ENCODE measurements at places on chromosomes 2 and 18.

DNA sequence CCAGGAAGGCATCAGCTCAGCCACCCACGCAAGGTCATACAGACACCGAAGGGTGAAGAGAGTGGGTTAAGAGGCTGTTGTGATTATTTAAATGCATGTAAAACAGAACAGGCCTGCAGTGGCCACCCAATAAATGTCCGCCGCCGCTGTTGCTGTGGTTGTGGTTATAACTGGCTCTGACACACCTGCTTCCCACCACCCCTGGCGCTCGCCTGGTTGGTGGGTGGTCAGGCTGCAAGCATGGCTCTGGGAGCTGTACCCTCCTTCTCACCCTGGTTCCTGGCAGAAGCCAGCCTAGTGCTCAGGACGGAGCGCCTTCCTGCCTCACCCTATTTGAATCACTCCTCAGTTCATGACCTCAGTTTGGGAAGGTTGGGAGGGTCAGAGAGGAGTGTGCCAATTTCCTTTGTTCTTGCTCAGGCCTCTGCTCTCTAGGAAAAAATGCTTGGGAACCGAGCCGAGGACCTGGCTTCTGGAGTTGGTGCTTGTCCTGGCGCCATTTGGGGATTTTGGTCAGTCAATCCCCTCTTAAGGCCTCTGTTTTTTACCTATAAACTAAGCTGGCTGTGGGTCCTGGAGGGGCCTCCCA lies 5.3 kb upstream of the CRYBA2 start:
- H3K27ac ChIP-seq: no peak overlapping the region
- no peaks in the 10 kb centered on the region for H3K36me3 ChIP-seq
- peaks cover 38% of the 10 kb centered on the region for H3K4me1 ChIP-seq
- no peak for DNase-seq
- H3K4me3 ChIP-seq: no peak overlapping the region

- DNase-seq: no peak
- peaks cover 26% of the 10 kb centered on the region for H3K4me1 ChIP-seq
- no peaks in the 10 kb centered on the region for H3K27me3 ChIP-seq
- H3K27ac ChIP-seq: no peak overlapping the region
- no peak overlapping the region for H3K4me3 ChIP-seq
- H3K36me3 ChIP-seq: no peaks in the 10 kb centered on the region
These were observed 52.8 kb downstream of the CLASP1 start for GRCh38 chr2:121596221-121597080.

DNA sequence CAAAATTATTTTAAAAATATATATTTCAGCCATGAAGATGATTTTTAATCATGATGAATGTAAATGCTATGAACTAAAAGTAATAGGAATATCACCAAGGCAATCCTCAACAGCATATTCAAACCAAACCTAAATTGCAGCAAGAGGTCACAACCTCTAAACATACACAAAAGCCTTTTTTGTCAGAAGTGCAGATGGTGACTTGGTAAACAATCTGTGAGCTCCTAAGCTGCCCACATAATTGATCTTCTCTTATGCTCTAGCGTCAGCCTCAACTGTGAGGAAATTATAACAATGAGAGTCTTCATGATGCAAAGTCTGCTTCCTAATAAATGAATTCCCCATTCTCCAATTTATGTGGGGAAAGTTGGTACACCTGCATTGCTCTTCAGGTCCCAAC lies 113.2 kb downstream of the TSN start:
- no peak overlapping the region for H3K4me3 ChIP-seq
- no peaks in the 10 kb centered on the region for H3K4me1 ChIP-seq
- no peak for DNase-seq
- no peaks in the 10 kb centered on the region for H3K36me3 ChIP-seq
- no peaks in the 10 kb centered on the region for H3K27me3 ChIP-seq

GRCh38 chr2:187214306-187214705 lies 233.7 kb downstream of the CALCRL start:
- no peak for DNase-seq
- no peaks in the 10 kb centered on the region for H3K36me3 ChIP-seq
- no peak overlapping the region for H3K4me3 ChIP-seq
- no peaks in the 10 kb centered on the region for H3K4me1 ChIP-seq
- no peaks in the 10 kb centered on the region for H3K27me3 ChIP-seq

GRCh38 chr2:176130147-176130956 lies 847 bp downstream of the HOXD8 start:
- peak overlapping the region; percentile 58 for H3K4me3 ChIP-seq
- no peaks in the 10 kb centered on the region for H3K36me3 ChIP-seq
- no peak for DNase-seq
- H3K27ac ChIP-seq: peak overlapping the region; percentile 83

Data from vagina (tissue), 2 donors.